ENCODE measurements at places on chromosomes 1 and 21.

GRCh38 chr1:58975888-58976287 is 192.0 kb upstream of the JUN start:
- DNase-seq, result no peak

- no peak for DNase-seq
These were observed 39.8 kb upstream of the SYNC start for GRCh38 chr1:32742199-32742947.

DNA sequence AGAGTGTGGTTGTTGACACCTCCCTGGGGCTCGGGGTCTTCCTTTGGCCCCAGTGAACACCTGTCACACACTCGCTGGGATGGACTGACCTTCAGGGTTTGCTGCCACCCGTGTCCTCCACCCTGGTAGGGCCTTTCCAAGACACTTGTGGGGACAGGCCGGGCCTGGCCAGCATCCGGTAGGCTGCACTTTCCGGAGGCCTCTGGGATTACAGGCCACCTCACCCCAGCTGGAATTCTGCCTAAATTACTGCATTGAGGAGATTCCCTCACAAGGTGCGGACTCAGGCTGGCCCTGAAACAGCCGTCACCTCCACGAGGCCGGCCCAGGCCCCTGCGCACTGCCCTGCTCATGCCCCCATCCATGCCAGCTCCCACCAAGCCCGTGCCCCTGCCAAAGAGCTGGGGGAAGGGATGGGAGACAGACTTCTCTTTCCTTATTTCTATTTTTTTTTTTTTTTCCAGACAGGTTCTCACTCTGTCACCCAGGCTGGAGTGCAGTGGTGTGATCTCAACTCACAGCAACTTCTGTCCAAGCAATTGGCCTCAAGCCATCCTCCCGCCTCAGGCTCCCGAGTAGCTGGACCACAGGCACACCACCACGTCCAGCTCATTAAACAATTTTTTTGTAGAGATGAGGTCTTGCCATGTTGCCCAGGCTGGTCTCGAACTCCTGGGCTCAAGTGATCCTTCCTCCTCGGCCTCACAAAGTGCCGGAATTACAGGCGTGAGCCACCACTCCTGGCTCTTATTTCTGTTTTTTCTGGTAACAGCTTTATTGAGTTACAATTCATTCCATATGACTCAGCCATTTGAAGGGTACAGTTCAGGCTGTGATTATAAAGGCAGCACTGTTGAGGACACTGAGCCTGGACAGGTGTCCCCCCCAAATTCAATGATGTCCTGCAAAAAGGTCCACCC is 11.3 kb downstream of the CSTB start:
- DNase-seq, result no peak

DNA sequence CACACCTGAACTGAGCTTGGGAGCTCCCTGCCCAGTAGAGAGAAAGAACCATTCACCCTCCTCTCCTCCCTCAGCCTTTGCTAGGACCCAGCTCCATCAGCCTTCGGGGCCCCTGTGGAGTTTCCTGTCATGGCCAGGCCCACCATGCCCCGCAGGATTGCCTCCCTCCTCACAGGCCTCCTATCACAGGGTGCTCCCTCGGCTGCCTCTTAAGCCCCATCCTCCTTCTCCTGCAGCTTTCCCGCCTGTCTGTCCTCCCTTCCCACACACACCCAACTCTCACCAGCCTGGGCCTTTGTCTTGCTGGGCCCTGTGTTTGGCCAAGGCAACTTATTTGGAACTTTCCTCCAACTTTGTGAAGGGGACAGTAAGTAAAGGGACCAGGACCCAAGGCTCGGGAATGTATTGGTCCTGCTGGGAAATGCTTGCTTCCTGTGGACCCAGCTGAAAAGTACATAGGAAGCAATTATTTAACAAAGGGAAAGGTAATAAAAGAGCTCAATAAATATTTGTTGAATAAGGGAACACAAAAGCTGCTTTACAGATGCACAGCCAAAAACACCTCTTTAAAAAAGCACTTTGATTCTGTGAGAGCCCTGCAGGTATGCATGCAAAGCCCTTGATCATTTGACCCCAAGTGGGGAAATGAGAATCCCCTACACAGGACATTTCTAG is 31.6 kb upstream of the TENT5C start:
- no peak for DNase-seq

DNA sequence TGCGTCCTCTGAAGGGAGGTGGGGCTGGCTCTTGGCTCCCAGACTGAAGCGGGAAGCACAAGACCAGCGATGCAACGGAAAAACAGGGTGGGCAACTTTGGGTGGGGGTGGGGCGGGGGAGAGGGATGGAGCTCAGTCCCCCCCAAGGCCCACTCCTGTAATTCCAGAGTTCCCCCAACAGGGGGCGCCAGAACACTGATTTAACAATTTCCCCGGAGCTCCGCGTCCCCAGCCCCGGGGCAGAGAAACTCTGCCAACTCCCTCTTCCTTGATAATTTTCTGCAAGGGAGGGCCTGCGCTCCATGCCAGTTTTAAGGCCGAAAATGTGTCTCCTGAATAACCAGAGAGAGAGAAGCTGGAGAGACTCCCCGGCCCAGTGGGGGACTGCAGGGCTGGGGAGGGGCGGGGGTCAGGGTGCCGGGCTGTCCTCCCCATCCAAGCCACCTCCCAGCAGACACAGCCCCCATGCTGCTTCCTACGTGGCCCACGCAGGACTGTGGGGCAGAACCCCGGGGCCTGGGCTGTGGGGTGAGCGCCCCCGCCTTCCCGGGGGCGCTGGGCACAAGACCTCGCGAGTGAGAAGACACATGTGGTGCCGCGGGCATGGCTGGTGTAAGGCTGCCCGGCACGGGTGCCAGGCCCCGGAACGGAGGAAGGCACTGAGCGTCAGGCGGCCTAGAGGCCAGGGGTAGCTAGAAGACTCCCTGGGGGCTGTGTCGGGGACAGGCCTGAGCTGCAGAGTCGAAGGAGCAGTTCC is 51.4 kb downstream of the KIF21B start:
- DNase-seq, result peak; percentile 66

GRCh38 chr1:38464071-38464661 is 395.4 kb downstream of the RRAGC start:
- no peak for DNase-seq

Data from stimulated activated CD4-positive, alpha-beta T cell treated with anti-CD3 and anti-CD28 coated beads, Interleukin-4, amount 100 ng/mL, for 1 hour (primary cell).